Memory B cell (primary cell): ENCODE measurements at places on chromosomes 12 and 14.

- no peaks in the 10 kb centered on the region for H3K4me1 ChIP-seq
- H3K27me3 ChIP-seq, result no peaks in the 10 kb centered on the region
- no peak for DNase-seq
- no peak overlapping the region for H3K27ac ChIP-seq
Measured at GRCh38 chr14:97641827-97642226, 844.6 kb downstream of the VRK1 start.

GRCh38 chr12:50220363-50220995 is 53.3 kb upstream of the CERS5 start:
- no peaks in the 10 kb centered on the region for H3K27me3 ChIP-seq
- no peaks in the 10 kb centered on the region for H3K36me3 ChIP-seq
- H3K4me1 ChIP-seq, result peaks cover 10% of the 10 kb centered on the region
- H3K4me3 ChIP-seq, result no peak overlapping the region
- no peak overlapping the region for H3K27ac ChIP-seq

GRCh38 chr12:13444076-13444475 is 247.6 kb downstream of the EMP1 start:
- no peaks in the 10 kb centered on the region for H3K4me1 ChIP-seq
- H3K36me3 ChIP-seq, result no peaks in the 10 kb centered on the region
- H3K27ac ChIP-seq, result no peak overlapping the region
- no peak overlapping the region for H3K4me3 ChIP-seq
- DNase-seq, result no peak

GRCh38 chr12:58540480-58541299 is 379.6 kb downstream of the LRIG3 start:
- DNase-seq, result no peak

DNA sequence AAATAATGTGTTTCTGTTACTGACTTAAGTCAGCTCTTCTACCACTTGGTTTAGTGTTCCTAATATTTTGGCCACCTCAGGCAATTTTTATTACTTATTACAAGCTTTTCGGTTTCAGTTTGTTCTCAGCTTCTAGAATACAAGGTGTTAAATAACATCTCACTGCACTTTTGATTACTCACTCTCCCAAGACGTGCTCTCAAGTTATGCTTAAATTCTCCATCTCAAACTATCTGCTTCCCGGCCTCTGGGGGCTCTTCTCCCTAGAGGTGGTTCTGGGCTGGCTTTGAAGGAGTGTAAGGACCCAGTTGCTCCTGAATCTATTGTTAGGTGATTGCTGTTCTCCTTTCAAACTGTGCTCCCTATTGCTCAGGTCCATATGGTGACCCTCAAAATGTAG is 193.9 kb upstream of the DDHD1 start:
- H3K4me3 ChIP-seq, result no peak overlapping the region
- no peaks in the 10 kb centered on the region for H3K4me1 ChIP-seq
- no peak overlapping the region for H3K27ac ChIP-seq

DNA sequence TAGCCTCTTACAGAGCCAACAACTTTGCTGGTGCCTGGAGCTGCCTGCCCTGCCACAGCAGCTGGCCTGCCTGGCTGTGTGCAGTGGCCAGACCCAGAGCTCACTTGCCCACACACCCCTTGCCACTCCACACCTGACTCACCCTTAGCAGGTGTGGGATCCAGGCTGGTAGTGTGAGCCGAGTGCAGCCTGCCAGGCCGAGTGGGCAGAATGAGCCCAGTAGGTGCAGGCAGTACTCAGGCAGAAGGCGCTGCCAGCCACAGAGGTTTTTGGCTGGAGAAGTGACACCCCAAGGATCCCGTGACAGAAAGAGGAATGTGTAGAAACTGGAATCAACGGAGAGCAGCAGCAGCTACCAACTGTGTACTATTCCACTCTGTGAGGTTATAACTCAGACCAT is 29.8 kb upstream of the PYGL start:
- no peak overlapping the region for H3K4me3 ChIP-seq
- no peak overlapping the region for H3K27ac ChIP-seq
- no peaks in the 10 kb centered on the region for H3K36me3 ChIP-seq
- peaks cover 2% of the 10 kb centered on the region for H3K27me3 ChIP-seq
- no peak for DNase-seq

DNA sequence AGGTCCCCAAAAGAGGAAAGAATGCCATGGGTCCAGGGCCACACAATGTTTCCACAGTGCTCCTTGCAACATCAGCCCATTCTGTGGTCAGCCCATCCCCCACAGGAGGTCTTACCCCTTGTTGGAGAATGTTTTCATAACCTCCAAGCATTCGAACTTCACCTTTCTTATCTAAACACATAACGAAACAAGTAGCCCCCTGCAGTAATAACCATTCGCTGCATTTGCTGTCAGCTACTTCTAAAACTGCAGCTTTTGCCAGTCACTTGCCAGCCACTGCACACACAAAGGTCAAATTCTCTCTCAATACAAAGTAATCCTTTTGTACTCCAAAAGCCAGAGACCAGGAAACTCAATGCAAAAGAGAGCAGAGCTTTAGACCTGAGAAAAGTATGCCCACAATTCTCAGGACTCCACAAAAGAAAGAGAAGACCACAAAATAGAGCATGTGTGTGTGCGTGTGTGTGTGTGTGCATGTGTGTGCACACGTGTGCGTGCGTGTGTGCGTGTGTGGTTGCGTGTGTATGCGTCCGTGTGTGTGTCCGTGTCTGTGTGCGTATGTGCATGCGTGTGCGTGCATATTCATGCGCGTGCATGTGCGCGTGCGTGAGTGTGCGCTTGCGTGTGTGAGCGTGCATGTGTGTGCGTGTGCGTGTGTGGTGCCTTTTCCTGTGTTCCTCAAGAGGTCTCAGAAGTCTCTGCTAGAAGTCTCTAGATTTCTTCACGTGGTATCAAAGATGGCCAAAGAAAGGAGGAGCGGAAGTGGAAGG is 31.7 kb upstream of the NINJ2 start:
- peaks cover 6% of the 10 kb centered on the region for H3K4me1 ChIP-seq
- H3K27me3 ChIP-seq, result no peaks in the 10 kb centered on the region
- no peak overlapping the region for H3K4me3 ChIP-seq
- H3K36me3 ChIP-seq, result no peaks in the 10 kb centered on the region
